Activated CD8-positive, alpha-beta memory T cell treated with anti-CD3 and anti-CD28 coated beads for 36 hours (primary cell): ENCODE measurements at places on chromosomes 16 and 17. TPM values are rescaled to one million over a fixed set of nuclear protein-coding genes. Genes with fewer than 3 reads are reported as not detected.

Gene PRKCB
- 99.0 TPM for total RNA-seq

Gene KRT28
- not detected for total RNA-seq

Gene POLG2
- total RNA-seq = 30.1 TPM

Gene HS3ST2
- not detected for total RNA-seq

Gene UBB
- total RNA-seq = 1,664 TPM

Gene TNFAIP1
- 31.8 TPM for total RNA-seq

Gene AURKB
- 117 TPM for total RNA-seq

Gene NGFR
- not detected for total RNA-seq

Gene JUP
- 0.55 TPM for total RNA-seq

Gene KRT9
- not detected for total RNA-seq

Gene SP6
- not detected for total RNA-seq

Gene YWHAE
- total RNA-seq = 609 TPM
